Lung (tissue), 17 donors: ENCODE measurements at places on chromosomes 7 and 10. TPM values are rescaled to one million over a fixed set of nuclear protein-coding genes. Genes with fewer than 3 reads are reported as not detected.
A peak's percentile ranks its signal among the peaks of the same experiment; 100 is the strongest.

GRCh38 chr10:21355591-21356011 is 169.9 kb downstream of the SKIDA1 start:
- H3K4me3 ChIP-seq: no peak overlapping the region
- H3K27me3 ChIP-seq: no peaks in the 10 kb centered on the region
- no peak overlapping the region for H3K27ac ChIP-seq

DNA sequence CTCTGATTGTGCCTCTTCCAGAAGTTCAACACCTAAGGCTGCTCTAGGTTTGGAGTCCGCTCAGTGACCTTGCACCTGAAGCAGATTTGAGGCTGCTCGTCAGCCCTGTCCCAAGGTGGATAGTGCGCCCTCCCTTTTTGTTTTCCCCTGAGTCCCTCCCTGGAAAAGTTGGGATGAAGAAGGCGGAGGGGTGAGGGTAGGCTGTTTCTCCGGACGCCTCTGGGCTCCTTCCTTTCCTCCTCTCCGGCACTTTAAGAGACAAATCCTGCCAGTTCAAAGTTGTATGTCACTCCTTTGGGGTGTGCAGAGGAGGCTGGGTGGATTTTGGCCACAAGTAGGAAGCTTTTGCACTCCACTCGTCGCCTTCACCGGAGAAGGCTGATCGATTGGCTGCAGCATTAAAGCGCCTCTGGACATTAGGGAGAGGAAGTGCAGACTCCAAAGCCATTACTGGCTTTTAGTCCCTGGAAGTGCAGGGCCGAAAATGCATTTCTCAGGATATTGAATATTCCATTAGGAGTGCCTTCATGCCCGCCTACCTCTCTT is 81.9 kb upstream of the PRKG1 start:
- no peaks in the 10 kb centered on the region for H3K36me3 ChIP-seq
- H3K27ac ChIP-seq: peak overlapping the region; percentile 92
- peaks cover 1% of the 10 kb centered on the region for H3K27me3 ChIP-seq
- peak; percentile 77 for DNase-seq
- H3K4me3 ChIP-seq: peak overlapping the region; percentile 75

DNA sequence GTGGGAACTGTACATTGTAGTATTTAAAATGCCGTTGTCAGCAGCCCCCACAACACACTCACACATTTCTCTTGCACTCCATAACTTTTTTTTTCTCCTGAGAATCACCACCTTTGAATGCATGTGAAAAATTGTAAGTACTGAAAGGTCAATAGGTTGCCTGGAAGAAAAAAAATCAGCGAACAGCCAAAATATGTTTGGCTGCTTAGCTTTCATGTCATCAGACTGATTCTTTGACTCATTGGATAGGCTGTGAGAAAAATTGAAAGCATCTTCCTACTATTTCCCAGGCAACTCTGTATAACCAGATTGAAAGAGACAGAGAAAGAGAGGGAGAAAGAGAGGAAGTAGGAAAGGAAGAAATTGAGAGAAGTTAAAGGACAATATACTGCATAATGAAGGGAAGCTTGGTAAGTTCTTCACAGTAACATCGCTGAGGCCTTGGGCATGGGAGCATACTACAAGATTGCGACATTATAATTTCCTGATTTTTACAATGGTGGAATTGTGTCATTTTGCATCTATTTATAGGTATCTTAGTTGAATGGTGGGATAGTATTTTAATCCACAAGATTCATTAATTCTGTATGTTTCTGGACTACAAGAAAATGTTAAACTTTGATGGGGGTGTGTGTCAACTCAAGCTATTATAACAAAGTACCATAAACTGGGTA is 249.3 kb upstream of the KCND2 start:
- no peaks in the 10 kb centered on the region for H3K27me3 ChIP-seq
- no peaks in the 10 kb centered on the region for H3K36me3 ChIP-seq
- DNase-seq: peak; percentile 31
- no peak overlapping the region for H3K27ac ChIP-seq
- no peak overlapping the region for H3K4me3 ChIP-seq

UPK3B gene
- polyA plus RNA-seq: 24.3 TPM

GRCh38 chr7:136496551-136496950 is 371.9 kb upstream of the CHRM2 start:
- H3K4me3 ChIP-seq: no peak overlapping the region
- H3K4me1 ChIP-seq: no peaks in the 10 kb centered on the region
- no peak for DNase-seq
- H3K36me3 ChIP-seq: no peaks in the 10 kb centered on the region
- H3K27me3 ChIP-seq: no peaks in the 10 kb centered on the region

DNA sequence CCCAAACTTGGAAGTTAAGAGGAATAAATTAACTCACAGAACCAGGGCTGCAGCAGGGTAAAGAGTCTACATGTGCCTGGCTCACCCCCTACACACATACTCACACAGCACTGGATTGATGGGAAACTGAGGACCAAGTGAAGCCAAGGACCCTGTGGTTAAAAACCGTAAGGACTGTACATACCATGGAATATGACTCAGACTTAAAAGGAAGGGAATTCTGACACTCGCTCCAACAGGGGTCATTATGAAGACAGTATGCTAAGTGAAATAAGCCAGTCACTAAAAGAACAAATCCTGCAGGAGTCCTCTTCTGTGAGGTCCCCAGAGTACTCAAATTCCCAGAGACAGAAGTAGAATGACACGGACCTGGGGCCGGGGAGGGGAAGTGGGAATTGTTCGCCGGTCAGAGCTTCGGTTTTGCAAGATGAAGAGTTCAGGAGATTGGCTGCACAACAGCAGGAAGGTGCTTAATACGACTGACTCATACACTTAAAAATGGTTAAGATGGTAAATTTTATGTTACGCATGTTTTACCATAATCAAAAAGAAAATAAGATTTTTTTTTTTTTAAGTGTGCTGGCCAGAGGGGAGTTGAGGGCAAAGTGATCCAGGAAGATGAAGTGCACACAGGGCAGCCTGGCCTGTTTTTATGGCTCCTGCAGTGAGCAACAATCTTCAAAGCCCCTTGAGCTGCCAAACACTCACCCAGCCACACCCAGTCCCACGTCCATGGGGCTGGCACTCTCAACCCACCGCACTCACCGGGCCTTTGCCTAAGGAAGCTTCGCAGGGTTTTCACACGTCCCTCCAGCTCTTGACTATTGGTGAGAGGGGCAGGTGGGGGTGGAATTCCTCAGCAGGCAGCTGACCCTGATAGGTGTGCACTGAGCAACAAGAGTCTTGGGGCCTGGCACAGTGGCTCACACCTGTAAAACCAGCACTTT is 26.4 kb downstream of the DRGX start:
- no peaks in the 10 kb centered on the region for H3K27me3 ChIP-seq
- H3K36me3 ChIP-seq: no peaks in the 10 kb centered on the region
- H3K27ac ChIP-seq: no peak overlapping the region
- DNase-seq: no peak
- no peak overlapping the region for H3K4me3 ChIP-seq

SLC13A1 gene
- not detected for polyA plus RNA-seq

- no peaks in the 10 kb centered on the region for H3K27me3 ChIP-seq
- no peak overlapping the region for H3K27ac ChIP-seq
- H3K36me3 ChIP-seq: no peaks in the 10 kb centered on the region
- no peak overlapping the region for H3K4me3 ChIP-seq
- DNase-seq: peak; percentile 46
These were observed 102.0 kb upstream of the FAM20C start for GRCh38 chr7:90111-91063.

DNA sequence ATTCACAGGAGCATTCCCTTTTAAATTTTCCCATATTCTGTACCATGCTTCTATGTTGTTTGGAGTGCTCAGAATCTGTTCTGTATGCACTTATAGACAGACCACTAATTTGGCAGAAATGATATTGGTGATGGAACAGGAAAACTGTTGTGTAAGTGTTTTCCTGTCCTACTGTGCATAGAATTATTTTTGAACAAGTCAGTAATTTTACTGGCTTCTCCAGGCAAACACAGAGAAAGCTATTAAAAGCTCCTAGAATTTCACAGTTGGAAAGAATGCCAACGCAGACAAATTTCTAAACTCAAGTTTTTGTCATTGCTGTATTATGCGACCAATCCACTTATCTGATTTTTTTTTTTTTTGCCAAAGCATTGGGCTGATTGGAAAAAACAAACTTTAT is 55.7 kb downstream of the ANKMY2 start:
- no peaks in the 10 kb centered on the region for H3K4me1 ChIP-seq
- no peaks in the 10 kb centered on the region for H3K27me3 ChIP-seq
- no peak overlapping the region for H3K4me3 ChIP-seq
- no peaks in the 10 kb centered on the region for H3K36me3 ChIP-seq
